ENCODE measurements at places on chromosomes 3 and 15.

DNA sequence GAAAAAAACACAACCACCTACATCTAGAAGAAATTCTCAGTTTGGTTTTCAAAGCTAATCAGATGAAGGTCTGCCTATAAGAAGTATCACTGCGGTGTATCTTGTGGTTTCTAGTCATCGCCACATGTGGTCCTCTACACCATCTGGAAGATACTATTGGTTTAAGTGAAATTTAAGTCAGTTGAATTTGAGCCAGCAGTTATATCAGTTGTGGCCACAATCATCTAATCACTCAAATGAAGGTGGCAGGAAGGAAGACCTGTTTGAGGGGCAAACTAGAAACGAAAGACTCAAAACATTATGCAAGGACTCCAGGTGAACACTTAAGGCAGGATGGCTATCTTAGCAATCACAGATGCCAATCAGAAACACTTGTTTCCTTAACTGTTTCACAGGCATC is 48.7 kb downstream of the ETV5 start:
- DNase-seq, result no peak

- no peak for DNase-seq
These were observed 73.4 kb downstream of the CHSY1 start for GRCh38 chr15:101178479-101178878.

DNA sequence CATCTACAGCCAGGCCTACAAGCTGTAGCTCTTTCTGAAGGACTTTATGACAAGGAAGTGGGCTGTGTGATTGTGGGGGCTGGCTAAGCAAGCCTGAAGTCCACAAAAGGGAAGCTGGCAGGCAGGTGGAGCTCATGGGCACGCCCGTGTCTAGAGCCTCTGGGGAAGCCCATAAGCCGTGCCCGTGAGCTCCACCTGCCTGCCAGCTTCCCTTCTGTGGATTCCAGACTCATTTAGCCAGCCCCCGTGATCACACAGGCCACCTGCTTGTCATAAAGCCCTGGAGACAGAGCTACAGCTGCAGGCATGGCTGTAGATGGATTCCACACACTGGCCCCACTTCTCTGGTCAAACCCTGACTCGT is 15.2 kb downstream of the EFCC1 start:
- DNase-seq, result peak; percentile 60

DNA sequence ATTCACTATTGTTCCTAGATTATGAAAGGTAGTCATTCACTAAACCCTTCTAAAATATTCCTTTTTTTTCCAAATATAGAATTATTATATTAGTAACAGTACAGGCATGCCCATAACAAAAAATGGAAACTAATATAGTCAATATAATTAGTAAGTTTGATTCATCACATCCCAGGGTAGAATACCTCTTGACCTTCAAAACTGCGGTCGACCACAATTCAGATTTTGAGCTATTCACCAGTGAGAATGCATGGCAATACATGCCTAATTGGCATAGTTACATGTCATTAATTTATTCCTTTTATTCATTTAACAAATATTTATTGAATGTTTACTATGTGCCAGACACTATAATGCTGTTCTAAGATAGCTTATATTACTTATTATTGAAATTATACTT is 98.0 kb downstream of the CHL1 start:
- DNase-seq, result no peak

GRCh38 chr3:168096210-168096652 is 507 bp upstream of the GOLIM4 start:
- peak; percentile 39 for DNase-seq

- DNase-seq, result no peak
These were observed 104.3 kb upstream of the MEIS2 start for GRCh38 chr15:37204692-37205091.

Measured in 8988T (cell line).